ENCODE measurements at places on chromosomes 3 and 15. TPM values are rescaled to one million over a fixed set of nuclear protein-coding genes. Genes with fewer than 3 reads are reported as not detected.

GRCh38 chr3:112689385-112689784 lies 48.4 kb upstream of the CCDC80 start:
- H3K36me3 ChIP-seq, result no peaks in the 10 kb centered on the region
- H3K4me3 ChIP-seq, result no peak overlapping the region
- no peaks in the 10 kb centered on the region for H3K4me1 ChIP-seq
- DNase-seq, result no peak
- H3K27me3 ChIP-seq, result no peaks in the 10 kb centered on the region
- no peak overlapping the region for H3K27ac ChIP-seq

DNA sequence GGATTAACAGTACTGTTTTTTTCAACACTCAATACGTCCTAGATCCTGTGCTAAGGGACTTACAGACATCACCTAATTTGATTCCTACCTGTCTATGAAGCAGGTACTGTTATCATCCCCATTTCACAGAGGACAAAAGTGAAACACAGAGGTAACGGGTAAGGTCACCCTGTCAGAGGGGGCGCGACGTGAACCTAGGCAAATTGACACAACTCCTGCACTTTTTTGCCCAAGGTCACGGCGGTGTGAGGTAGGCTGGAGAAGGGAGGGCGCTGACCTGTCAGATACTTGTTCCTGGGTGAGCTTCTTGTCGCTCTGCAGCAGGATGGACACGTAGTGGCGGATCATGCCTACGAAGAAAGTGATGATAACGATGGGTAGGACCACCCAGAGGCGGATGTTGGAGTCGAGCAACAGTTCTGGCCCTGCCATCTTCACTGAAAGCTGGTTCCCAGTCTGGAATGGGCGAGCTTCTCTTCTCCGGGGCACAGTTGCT lies 363 bp downstream of the EMC3 start:
- no peaks in the 10 kb centered on the region for H3K27me3 ChIP-seq
- H3K4me1 ChIP-seq, result peaks cover 14% of the 10 kb centered on the region
- peaks cover 6% of the 10 kb centered on the region for H3K36me3 ChIP-seq

The CLEC3B gene
- polyA plus RNA-seq, result 116 TPM

DNA sequence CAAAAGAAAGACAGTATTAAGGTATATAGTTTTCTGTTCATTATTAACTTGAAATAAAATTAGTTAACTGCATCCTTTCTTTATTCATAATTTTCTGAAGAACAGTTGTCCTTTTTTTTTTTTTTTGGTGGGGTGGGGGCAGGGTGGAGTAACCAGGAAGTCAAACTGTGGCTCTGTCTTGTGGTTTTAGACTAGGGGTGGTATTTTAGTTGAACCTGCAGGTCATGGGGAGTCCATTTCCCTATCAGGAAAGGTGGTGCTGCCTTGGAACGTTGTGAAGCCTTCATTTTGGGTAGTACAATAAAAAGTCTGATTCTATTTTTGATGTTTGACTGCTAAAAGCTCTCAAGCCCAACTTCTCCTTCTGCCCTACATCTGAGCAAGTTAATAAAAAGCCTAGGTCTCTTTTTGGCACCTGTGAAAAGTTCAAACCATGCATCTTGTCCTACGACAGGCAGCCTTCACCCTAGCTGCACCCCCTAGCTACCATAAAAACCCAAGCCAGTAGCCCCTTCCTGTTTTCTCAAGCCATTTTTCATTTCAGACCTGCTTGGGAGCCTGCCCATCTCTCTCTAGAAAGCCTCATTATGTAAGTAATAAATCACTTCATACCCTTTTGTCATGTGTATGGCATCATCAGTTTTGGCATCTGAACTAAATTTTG lies 31.2 kb upstream of the RIOX2 start:
- no peak for DNase-seq
- no peaks in the 10 kb centered on the region for H3K4me1 ChIP-seq
- H3K27me3 ChIP-seq, result no peaks in the 10 kb centered on the region
- no peak overlapping the region for H3K27ac ChIP-seq
- no peaks in the 10 kb centered on the region for H3K36me3 ChIP-seq
- no peak overlapping the region for H3K4me3 ChIP-seq

DNA sequence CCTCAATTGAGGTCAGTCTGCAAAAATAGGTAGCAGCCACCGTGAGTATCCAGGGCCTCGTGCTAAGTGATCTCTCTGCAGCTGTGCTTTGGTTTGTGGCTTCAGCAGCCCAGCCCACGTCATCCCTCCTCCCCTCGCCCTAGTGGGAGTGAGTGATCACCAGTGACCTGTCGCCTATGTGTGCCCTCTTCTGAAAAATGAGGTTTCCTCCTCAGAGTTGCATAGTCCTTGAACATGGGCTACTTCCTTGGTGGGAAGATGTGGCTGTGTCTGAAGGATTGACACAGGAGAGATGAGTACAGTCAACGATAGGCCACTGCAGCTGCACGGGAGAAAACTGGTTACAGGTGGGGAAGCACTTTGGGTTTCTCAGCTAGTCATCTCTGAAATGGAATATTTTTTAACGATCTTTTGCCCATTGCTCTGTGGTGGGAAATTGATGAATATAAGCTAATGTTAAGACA lies 144.8 kb upstream of the BHLHE40 start:
- peaks cover 2% of the 10 kb centered on the region for H3K36me3 ChIP-seq
- peaks cover 14% of the 10 kb centered on the region for H3K4me1 ChIP-seq
- no peaks in the 10 kb centered on the region for H3K27me3 ChIP-seq
- no peak for DNase-seq
- H3K27ac ChIP-seq, result no peak overlapping the region

The NDUFB5 gene
- 163 TPM for polyA plus RNA-seq

DNA sequence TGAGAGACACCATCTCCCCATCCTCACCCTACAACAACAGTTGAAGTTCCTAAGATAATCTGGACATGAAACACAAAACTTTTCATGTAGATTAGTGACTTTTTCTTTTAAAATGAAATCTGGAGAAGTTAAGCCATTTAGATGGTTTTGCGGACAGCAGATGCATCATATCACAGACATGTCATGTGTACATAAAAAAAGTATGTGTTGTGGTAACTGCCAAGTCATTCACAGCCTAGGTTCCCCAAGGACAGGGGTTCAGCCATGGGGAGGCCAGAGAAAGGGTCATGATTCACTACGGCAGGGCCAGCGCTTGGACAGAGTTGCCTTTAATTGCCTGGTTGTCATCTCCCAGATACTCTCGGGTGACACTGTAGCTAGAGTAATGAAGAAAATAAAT lies 163.2 kb downstream of the PDZRN3 start:
- peaks cover 4% of the 10 kb centered on the region for H3K4me1 ChIP-seq
- DNase-seq, result peak; percentile 60
- H3K27me3 ChIP-seq, result no peaks in the 10 kb centered on the region
- no peaks in the 10 kb centered on the region for H3K36me3 ChIP-seq
- H3K27ac ChIP-seq, result no peak overlapping the region

DNA sequence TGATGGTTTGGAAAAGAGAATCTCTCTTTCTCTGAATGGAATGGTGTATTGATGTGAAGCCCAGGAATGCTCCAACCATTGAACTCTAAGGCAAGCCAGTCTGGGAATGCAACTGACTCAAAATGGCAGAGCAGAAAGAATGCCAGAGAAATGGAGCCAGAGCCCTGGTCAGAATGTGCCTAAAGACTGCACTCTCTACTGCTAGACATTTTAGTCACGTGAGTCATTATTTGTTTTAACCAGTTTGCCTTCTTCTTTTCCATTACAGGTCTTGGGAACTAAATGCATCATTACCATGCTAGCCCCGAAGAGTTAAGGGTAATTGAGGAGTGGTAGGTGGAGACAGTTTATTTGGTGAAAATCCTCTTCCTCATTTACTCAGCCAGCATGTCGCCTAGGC lies 67.3 kb upstream of the TRIM42 start:
- no peak for DNase-seq
- H3K4me1 ChIP-seq, result no peaks in the 10 kb centered on the region
- no peak overlapping the region for H3K27ac ChIP-seq

GRCh38 chr3:16797831-16798230 lies 86.9 kb upstream of the PLCL2 start:
- DNase-seq, result no peak
- H3K36me3 ChIP-seq, result no peaks in the 10 kb centered on the region

DNA sequence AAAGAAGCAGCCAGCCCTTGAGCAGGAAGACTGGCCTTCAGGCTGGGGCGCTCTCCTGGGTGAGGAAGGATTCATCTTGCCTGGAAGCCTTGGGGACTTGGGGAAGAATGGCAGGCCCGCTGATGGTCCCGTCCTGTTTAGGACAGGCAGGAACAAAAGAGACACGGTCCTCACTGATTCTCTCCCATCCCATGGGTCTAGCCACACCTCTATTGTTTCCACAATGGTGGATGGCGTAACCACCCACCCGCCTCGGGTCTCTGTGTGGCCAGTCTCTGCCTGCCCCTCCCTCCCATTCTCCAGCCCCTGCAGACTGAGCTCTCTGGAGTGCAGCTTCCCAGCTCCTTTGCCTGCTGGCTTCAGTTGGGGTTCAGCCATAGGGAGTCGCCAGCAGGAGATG lies 284.3 kb downstream of the UACA start:
- DNase-seq, result no peak
- no peaks in the 10 kb centered on the region for H3K36me3 ChIP-seq
- H3K27ac ChIP-seq, result no peak overlapping the region
- H3K27me3 ChIP-seq, result peaks cover 35% of the 10 kb centered on the region
- H3K4me1 ChIP-seq, result peaks cover 37% of the 10 kb centered on the region

DNA sequence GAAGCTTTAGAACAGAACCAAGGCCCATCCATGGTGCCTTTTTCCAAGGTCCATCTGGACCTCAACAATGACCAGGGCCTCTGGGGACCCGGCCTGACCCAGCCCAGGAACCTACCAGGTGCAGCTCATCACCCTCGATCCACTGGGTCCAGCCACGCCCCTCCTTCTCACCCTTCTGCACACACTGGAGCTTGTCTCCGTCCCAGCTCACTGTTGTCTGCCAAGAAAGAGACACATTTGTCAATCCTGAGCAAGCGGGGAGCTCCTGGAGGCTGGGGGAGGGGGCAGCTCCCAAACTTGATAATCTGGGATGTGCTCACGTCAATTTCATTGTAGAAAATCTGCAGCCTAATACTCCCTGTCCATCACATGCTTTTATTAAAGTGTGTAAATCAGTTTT lies 21.2 kb downstream of the RBP1 start:
- H3K27me3 ChIP-seq, result no peaks in the 10 kb centered on the region
- peaks cover 10% of the 10 kb centered on the region for H3K4me1 ChIP-seq
- H3K4me3 ChIP-seq, result no peak overlapping the region
- DNase-seq, result no peak
- peak overlapping the region; percentile 42 for H3K27ac ChIP-seq

The STAB1 gene
- polyA plus RNA-seq, result 39.4 TPM

The NRROS gene
- polyA plus RNA-seq, result 6.1 TPM

GRCh38 chr3:81242871-81243270 lies 518.6 kb downstream of the GBE1 start:
- H3K36me3 ChIP-seq, result no peaks in the 10 kb centered on the region
- H3K27ac ChIP-seq, result no peak overlapping the region
- H3K4me1 ChIP-seq, result no peaks in the 10 kb centered on the region
- H3K4me3 ChIP-seq, result no peak overlapping the region
- no peaks in the 10 kb centered on the region for H3K27me3 ChIP-seq

The SLC7A14 gene
- polyA plus RNA-seq, result 0.14 TPM

- H3K36me3 ChIP-seq, result no peaks in the 10 kb centered on the region
- no peak overlapping the region for H3K4me3 ChIP-seq
- no peak for DNase-seq
- H3K27ac ChIP-seq, result no peak overlapping the region
Observed at GRCh38 chr3:137035631-137036030, 77.8 kb downstream of the IL20RB start.

GRCh38 chr3:101573449-101574387 lies at the start of gene PCNP:
Gene PCNP, plus strand, starts transcription at chr3:101574180. Its CDS starts 36 bp downstream, at chr3:101574216.
- H3K36me3 ChIP-seq, result peaks cover 8% of the 10 kb centered on the region
- H3K27me3 ChIP-seq, result no peaks in the 10 kb centered on the region
- peak; percentile 100 for DNase-seq
- H3K4me1 ChIP-seq, result peaks cover 2% of the 10 kb centered on the region
- peak within 1 kb of the TSS; percentile 99 for H3K27ac ChIP-seq

DNA sequence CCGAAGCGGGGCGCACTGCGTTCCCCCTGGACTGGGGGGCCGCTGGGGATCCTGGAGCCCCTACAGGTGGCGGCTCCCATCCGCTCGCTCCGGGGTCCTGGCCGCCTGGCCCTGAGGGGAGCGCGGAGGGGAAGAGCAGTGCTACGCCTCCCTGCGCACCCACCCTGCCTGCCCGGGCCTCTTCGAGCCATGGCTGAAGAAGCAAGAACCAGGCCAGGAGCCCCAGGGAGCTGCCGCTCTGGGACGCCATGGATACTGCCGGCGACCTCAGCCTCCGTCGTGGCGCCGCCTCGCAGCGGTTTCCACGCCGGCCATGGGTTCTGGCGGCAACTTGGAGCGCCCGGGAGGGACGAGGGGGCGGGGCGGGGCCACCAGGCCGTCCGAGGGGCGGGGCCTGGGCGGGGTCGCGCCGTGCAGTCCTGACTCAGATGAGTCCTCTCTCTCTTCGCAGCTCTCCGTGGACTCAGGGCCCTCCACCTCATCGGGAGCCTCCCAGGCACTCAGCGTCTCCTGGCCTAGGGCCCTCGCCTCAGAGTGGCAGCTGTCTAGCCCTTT lies 50.9 kb downstream of the MYL3 start:
- H3K36me3 ChIP-seq, result no peaks in the 10 kb centered on the region
- H3K4me3 ChIP-seq, result peak overlapping the region; percentile 29
- H3K27ac ChIP-seq, result no peak overlapping the region
- peaks cover 17% of the 10 kb centered on the region for H3K27me3 ChIP-seq

The NEO1 gene
- 35.8 TPM for polyA plus RNA-seq

DNA sequence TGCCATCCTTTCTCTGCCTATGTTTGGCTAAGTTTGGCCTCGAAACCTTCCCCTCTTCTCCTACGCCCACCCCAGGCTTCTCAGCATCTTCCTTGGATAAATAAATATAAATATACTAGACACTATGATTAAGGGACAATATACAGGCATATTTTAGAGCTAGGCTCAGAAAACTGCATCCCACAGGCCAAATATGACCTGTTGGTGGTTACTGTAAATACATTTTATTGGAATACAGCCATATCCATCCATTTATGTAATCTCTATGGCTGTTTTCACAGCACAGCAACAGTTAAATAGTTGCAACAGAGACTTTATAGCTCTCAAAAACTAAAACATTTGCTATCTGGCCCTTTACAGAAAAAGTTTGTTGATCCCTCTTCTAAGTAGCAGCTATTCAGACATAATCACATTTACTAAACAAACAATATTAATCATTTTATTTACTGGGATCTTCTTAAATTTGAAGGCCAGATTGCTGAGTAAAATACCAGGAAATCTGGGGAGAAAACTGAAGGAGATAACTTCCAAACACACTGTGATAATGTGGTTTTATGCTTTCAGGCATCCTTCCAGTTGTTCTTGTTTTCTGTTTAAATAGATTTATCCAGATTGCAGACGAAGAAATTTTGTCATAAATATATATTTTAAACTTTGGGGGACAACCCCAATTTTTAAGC lies 269.7 kb upstream of the THRB start:
- no peaks in the 10 kb centered on the region for H3K36me3 ChIP-seq
- no peaks in the 10 kb centered on the region for H3K4me1 ChIP-seq
- no peaks in the 10 kb centered on the region for H3K27me3 ChIP-seq
- H3K4me3 ChIP-seq, result no peak overlapping the region

The LDHAL6B gene
- 0.12 TPM for polyA plus RNA-seq
